NCI-H1436 treated with DMSO at 0.1 percent for 48 hours (cell line): ENCODE measurements at places on chromosomes 3 and 15.

DNA sequence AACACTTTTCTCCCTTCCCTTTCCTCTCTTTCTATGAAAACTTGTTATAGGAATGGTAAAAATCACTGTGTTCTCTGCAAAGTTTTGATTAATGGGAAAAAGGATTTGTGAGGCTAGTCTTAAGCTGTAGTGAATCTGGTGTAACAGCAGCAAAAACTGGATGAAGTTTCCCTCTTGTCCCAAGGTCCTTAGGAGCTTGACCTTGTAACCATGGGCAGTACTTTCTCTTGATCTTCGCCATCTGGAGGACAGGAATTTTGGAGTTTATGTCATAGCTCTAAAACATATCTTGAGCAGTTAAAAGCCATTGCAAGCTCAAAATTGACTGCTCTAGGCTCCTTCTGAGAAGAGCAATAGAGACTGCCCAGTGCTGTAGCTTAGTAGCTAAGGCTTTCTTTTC, 56.5 kb upstream of the GPD1L start:
- DNase-seq = no peak

- no peak for DNase-seq
These were observed 468.5 kb upstream of the KCNMB2 start for GRCh38 chr3:178067721-178068120.

GRCh38 chr3:16190704-16191103, 16.2 kb downstream of the GALNT15 start:
- DNase-seq = no peak

DNA sequence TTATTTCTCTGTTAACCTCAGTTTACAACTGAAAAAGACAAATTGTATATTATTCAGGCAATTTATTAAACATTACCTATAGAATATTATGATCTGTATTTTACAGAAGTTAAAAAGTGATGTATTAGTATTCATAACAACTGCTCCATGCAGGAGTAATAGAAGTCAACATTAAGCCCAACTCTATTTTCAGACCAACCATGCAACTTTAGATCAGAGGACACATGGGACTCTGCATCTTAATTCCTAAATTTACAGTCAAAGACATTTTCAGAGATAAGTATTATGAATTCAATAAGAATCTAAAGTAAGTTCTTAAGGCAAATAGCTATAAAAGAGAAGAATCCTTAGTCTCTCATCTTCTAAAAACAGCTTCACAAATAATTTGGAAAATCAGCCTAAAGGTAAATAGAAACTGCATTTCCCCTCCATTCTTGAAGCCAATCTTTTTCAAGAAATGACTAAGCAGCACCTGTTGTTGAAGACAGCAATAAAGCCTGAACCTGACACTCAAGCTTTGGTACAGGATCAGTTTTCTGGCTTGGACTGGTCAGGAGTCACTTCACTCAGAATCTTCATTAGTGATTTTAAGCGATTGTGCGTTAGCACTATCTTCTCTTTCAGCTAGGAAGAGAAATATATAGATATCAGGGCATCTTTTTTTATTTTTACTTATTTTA, 23.0 kb downstream of the OIP5 start:
- DNase-seq = no peak

DNA sequence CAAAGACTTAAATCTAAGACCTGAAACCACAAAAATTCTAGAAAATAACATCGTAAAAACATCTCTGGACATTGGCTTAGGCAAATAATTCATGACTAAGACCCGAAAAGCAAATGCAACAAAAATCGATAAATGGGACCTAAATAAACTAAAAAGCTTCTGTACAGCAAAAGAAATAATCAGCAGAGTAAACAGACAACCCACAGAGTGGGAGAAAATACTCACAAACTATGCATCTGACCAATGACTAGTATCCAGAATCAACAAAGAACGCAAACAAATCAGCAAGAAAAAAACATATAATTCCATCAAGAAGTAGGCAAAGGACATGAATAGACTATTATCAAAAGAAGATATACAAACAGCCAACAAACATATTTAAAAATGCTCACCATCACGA, 749.4 kb downstream of the PLOD2 start:
- DNase-seq = no peak

DNA sequence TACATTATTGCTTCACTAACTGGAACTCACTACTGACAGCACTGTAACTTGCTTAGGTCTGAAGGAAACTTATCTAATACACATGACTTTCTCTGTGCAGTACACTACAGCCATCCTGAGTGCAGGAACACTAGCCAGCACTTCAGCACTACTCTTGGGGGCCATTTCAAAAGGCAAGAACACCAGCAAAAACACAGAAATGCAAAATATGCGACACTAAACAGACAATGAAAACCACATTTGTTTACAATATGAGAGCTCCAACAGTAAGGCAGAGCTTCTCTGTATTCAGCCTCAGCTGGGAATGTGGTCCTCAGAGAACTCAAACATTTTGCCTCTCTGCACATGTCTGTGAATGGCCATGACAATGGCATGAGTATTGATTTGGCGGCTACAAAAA, 109.6 kb downstream of the ARRDC4 start:
- DNase-seq = no peak

- DNase-seq = no peak
These were observed 31.8 kb downstream of the AQP9 start for GRCh38 chr15:58169934-58170333.
